ENCODE measurements at places on chromosomes 11 and 22.

DNA sequence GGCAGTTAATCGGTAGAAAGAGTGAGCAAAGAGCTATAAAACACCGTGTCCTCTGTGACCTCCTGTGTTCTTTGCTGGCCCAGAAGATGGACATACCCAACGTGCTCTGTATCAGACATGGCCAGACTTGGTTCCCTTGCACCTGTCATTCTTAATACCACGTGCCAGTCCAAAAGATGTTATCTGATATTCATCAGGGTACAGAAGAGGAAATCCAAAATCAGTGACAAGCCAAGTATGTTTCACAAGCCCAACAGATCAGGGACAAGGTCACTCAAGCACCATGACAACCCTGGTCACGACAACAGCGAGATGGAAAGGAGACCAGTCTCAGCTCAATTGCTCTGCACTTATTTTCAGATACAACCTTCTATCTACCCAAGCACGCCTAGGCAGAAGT, 3.4 kb downstream of the LRP4 start:
- no peak for DNase-seq

GRCh38 chr11:116343270-116343669, 429.5 kb downstream of the BUD13 start:
- DNase-seq, result no peak

- DNase-seq, result peak; percentile 22
These were observed 6.9 kb upstream of the NEAT1 start for GRCh38 chr11:65415499-65416340.

DNA sequence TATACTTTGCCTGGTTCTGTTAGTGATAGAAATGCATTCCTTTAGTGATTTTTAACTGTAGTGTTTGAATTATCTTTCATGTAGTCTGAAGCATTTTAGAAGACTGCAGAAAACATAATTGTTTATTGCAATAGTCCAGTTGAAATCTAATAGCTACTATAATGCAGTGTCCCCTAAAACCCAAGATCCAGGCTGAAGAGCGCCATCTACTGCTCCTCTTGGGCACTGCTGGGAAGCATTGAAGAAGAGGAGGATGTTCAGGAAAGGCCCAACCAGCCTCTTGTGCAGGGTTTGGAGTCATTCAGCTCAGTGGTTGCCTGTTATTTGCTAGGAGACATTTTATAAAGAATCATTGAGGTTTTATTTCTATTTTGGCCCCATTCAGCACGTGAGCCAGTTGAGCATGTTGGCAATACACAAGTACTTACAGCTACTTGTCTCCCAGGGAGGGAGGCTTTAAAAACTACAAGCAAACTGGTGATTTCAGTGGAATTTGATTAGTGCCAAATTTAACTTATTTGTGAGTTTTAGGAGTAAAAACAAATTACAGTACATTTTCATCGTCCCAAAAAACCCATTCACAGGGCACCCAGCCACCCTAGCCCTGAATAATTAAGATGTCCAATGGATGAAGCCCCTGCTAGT, 74.9 kb upstream of the HORMAD2 start:
- DNase-seq, result peak; percentile 85

DNA sequence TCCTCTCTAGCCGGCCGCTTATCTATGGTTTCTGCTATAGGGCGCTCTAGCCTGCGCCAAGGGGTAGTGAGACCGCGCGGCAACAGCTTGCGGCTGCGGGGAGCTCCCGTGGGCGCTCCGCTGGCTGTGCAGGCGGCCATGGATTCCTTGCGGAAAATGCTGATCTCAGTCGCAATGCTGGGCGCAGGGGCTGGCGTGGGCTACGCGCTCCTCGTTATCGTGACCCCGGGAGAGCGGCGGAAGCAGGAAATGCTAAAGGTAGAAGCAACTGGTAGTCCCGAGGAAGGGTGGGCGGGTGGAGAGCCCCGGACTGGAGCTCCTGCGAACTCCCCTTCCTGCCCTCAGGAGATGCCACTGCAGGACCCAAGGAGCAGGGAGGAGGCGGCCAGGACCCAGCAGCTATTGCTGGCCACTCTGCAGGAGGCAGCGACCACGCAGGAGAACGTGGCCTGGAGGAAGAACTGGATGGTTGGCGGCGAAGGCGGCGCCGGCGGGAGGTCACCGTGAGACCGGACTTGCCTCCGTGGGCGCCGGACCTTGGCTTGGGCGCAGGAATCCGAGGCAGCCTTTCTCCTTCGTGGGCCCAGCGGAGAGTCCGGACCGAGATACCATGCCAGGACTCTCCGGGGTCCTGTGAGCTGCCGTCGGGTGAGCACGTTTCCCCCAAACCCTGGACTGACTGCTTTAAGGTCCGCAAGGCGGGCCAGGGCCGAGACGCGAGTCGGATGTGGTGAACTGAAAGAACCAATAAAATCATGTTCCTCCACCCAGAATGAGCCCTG, at the start of the genes LBHD1 and UQCC3:
LBHD1 (minus strand) TSS at position 660 of the 782 bp plus-strand sequence. CDS start 2,236 bp downstream, outside the sequence.
UQCC3 (plus strand) TSS at position 66 of the 782 bp plus-strand sequence; CDS start at position 139, 73 bp downstream.
- peak; percentile 80 for DNase-seq

DNA sequence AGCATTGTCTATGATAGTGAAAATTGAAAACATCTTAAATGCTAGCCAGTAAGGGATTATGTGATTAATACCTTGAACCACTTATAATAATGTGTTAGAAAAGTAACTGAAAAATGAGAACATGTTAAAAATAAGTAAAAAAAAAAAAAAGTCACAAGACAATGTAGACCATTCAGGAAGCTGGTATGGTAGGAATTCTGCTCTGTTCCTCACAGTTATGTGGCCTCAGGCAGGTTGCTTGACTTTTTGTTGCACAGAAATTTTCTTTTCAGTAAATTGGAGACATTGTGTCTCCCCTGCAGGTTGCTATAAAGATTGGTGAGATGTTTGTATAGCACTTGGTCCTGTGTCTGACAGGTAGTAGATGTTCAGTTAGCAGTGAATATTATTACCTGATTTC, 17.3 kb upstream of the PLET1 start:
- DNase-seq, result no peak

- peak; percentile 20 for DNase-seq
These were observed 311.9 kb downstream of the GUCY1A2 start for GRCh38 chr11:106706355-106706754.

DNA sequence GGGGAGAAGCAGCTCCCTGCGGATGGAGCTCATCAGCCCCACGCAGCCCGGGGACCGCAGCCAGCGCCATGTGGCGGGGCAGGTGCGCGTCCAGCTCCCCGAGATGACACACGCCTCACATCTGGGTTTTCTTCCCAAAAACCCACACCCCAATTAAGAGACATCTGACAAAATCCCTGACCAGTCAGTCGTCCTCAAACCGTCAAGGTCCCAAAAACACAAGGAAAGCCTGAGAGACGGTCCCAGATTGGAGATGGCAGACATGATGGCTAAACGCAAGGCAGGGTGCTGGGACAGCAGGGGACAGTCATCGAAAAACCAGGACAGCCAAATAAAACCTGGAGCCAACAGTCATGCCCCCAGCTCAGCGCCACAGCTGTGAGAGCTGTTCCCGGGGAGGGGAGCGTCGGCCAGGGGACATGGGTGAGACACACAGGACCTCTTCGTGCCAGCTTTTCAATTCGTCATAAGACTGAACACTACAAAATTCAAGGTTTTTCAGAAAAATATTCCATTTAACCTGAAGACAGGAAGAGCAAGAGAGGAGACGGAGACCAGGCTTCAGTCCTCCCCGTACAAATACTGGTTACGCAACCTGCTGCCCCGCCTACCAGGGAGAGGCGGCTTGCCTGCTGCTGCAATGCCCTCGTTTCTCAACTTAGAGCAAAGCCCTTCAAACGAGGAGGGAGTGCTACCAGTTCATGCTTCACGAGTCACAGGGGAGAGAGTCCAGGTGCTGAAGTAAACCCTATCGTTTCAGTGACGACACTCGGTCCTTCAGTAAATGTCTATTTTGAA, 10.5 kb downstream of the TOLLIP start:
- DNase-seq, result peak; percentile 89

DNA sequence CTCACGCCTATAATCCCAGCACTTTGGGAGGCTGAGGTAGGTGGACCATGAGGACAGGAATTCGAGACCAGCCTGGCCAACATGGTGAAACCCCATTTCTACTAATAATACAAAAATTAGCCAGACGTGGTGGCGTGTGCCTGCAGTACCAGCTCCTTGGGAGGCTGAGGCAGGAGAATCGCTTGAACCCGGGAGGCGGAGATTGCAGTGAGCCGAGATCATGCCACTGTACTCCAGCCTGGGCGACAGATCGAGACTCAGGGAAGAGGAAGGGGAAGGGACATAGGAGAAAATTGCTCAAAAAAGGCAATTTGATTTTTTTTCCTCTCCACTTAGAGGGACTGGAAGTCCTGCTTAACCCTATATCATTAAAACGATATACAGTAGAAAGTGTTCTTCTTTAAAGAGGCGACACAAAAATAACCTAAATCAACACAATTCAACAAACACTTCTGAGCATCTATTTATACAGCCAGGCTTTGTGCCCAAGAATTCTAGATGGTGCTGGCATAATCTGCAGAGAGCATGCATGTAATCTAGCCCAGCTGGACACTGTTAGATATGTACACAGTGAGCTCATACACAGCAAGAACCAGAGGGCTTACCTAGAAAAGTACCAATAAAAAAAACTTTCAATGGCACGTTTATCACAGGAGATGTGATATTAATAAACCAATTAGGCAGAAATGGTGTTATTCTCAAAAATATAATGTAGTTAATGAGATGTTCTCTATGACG, 20.9 kb upstream of the DENND5A start:
- no peak for DNase-seq

- DNase-seq, result no peak
These were observed 96.4 kb upstream of the SESN3 start for GRCh38 chr11:95327273-95327948.

Data from foreskin fibroblast (primary cell).